Activated CD4-positive, alpha-beta memory T cell treated with anti-CD3 and anti-CD28 coated beads, Interleukin-2, amount 10 ng/mL, durations not matched to agents 7 days and 5 days (primary cell): ENCODE measurements at places on chromosomes 12 and 14.

DNA sequence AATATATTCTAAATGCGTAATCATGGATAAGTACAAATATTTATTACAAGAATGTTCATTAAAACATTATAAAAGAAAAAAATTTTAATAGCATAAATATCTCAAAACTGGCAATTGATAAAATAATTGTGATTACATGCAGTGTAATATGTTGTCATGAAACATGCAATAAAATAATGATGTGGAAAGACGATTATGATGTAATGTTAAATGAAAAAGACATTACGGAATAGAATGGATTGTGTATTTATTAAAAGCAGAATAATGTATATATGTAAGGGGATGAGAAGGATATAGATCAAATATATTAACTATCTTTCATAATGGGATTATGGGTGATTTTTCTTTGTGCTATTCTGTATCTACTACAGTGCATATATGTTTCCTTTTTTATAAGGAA is 32.8 kb downstream of the NDUFA9 start:
- DNase-seq, result no peak

DNA sequence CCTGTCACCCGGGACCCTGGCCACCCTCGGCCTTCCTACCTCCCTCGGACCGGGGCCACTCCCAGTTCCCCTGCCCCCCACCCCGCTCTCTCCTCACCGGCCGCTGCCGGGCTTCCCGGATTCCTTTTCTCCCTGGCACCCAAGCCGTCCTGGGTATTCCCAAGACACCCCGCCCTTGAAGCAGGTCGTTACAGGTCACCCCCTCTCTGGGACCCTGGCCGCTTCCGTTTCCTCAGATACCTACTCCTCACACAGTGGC is 493 bp downstream of the NUMB start:
- peak; percentile 30 for DNase-seq

DNA sequence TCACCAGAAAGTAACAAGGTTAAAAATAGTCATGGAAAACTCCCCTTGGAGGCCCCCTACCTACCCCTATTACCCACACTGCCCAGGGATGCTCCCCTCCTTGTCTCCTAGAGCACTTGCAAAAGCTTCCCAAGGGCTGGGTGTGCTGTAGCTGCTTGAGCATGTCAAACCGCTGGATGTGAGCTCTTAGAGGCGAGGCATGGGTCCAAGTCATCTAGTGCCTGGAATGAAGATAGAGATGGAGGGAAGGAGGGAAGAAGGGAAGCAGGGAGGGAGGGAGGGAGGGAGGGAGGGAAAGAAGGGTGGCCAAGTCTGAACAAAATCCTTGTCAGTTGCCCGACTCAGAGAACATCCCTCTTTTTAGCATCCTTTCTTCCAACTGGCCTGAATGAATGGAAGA is 43.1 kb downstream of the LTBP2 start:
- no peak for DNase-seq

- no peak for DNase-seq
Measured at GRCh38 chr14:78657451-78657850, 487.3 kb downstream of the NRXN3 start.

GRCh38 chr12:102504280-102504679 is 23.9 kb upstream of the IGF1 start:
- no peak for DNase-seq

- no peak for DNase-seq
Measured at GRCh38 chr14:90797451-90797850, 18.8 kb downstream of the TTC7B start.

DNA sequence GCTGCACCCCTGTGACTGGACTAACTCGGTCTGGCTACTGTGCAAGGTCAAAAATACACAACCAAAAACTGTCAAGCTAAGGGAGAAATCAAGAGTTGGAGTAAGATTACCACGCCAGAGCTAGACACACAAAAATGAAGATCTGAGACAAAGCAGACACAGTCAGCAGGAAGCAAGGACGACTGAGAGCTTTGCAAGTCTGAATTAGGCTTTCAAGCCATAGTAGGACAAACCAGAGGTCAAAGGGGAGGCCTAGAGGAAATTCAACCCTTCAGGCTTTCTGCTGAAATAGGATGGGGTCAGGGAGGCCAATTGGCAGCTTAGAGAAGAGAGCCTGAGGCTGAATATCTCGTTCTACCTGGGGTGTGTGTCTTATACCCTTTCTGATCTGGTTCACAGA is 117.3 kb downstream of the LLPH start:
- DNase-seq, result no peak

DNA sequence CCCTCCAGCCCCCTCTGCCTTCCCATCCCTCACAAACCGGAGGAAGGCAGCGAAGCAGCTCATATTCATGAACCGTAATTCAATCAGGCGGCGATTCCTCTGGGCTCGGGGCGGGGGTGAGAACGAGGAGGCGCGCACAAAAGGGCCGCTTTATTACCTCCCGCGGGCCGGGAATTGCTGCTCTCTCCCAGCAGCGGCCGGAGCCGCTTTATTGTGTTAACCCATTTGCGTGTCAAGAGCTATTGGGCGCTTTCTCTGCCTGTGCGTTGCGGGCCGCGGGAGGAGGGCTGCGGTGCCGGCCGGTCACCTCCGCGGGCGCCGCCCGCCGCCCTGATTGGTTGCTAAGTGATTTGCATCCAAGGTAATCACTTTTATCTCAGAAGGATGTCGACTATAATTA is 4.8 kb downstream of the FAM222A start:
- no peak for DNase-seq

GRCh38 chr12:58441483-58441882 is 478.8 kb downstream of the LRIG3 start:
- no peak for DNase-seq

GRCh38 chr12:132423251-132423819 is 66.6 kb upstream of the FBRSL1 start:
- no peak for DNase-seq

DNA sequence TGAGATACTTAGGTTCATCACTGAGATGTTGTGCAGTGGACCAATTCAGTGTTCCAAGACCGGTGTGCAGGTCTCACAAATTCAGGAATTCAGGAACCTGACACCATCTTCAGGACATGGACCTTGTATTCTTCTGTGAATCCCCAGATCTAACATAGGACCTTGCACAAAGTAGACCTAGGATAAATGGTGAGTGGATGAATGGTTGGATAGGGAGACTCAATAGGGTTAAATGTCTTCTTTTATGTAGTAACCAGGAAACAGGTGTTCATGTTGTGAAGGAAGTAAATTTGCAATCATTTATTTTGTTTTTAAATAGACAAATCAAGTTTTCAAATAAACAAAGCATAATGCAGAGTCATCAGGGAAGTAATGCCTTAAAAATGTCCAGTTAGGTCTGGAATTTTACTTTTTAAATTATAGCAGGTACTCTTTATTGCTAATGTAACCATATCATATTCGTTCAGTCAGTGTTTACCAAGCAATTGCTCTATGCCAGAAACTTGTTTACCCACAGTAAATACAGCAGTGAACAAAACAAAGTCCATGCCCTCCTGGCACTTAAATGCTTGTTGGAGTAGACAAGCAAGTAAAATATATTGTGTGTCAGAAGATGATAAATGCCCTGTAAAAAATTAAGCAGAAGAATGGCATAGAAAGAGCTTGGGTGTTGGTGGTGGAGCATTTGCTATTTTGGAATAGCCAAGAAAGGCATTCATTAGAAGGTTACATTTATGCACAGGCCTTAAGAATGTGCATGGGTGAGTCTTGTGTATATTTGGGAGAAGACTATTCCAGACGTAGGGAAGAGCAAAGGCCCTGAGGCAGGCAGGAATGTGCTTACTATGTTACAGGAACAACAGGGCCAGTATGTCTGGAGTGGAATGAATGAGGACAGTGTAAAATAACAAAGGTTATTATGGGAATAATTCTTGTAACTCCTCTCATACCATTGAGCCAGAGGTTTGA is 26.3 kb downstream of the RXYLT1 start:
- no peak for DNase-seq

DNA sequence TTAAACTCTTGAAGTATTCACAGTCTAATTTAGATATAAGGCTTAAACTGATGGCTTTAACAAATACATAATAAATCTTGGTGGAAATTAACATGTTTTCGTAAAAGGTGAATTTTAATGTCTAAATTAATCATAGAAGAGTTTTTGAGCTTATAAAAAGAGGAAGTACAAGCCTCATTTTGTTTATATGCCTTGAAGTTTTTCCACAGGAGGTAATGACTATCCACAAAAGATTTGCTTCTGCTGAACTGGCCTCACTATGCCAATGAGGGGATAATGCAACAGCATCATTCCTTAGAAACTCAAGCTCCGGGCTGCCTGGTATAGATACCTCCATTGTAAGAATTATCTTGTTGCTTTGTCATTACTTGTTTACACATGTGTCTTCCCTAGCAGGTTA is 175.6 kb downstream of the DUSP6 start:
- DNase-seq, result no peak

- DNase-seq, result no peak
Measured at GRCh38 chr12:72471806-72472205, 199.6 kb downstream of the TRHDE start.

DNA sequence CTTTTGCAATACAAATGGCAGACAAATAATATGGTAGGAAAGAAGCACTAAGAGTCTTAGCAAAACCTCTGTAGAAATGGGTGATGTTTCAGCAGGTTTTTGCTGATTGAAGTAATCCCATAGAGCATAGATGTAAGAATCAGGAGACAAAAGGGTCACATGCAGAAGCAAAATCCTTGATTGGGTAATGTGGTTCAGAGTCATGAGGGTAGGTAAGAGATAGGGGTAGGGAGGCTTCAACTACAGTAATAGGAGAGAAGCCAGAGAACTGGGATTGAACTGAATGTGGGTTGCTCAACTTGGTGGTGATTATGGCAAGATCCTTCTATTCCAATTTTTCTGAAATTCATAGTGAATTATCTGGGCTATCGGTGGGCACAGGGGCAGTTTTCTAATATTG is 5.0 kb downstream of the PRB3 start:
- DNase-seq, result no peak

GRCh38 chr14:91258011-91258618 is 13.6 kb upstream of the GPR68 start:
- DNase-seq, result no peak

DNA sequence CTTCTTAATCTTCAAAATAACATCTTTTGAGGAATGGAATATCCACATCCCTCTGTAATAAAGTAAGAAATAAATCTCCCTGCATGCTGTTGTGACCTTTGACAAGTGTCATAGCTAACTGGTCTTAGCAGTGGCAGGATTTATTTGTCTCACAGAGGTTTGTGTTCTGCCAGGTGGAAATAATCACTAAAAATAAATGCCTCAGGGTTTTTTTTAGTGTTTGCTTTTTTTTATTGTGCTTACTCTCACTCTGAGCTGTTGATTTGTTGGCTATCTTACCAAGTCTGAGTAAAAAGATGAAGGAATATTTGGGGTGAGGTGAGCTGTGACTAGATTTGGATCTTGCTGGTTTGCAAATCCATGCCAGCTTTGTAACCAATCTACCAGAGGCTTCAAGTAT is 285.4 kb downstream of the ALG10B start:
- no peak for DNase-seq

DNA sequence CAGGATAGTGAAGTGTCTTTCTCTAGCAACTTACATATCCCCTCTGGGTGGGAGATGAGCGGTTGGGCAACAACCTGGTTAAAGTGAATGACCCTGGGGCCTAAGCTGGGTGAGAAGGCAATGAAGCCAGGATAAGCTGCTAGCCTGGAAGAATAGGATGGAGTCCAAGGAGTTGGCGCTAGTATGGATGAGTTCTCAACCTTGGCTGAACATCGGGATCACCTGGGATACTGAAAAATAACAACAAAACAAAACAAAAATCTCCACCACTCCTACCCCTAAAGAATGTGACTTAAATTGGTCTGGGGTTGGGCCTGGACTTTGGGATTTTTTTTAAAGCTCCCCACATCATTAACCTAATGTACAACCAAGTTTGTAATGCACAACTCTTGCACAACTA is 4.8 kb upstream of the RPS6KA5 start:
- no peak for DNase-seq

- no peak for DNase-seq
Measured at GRCh38 chr14:61520576-61520975, 174.7 kb upstream of the HIF1A start.
